Epithelial cell of proximal tubule (primary cell): ENCODE measurements at places on chromosomes 1 and 21. TPM values are rescaled to one million over a fixed set of nuclear protein-coding genes. Genes with fewer than 3 reads are reported as not detected.
A peak's percentile ranks its signal among the peaks of the same experiment; 100 is the strongest.

SGIP1 gene
- total RNA-seq, result 6.9 and 8.3 TPM in 2 replicates

ACOT11 gene
- total RNA-seq, result 0.86 and 1.3 TPM in 2 replicates

SPRR3 gene
- not detected in 2 replicates for total RNA-seq

MCOLN3 gene
- 3.1 and 3.7 TPM in 2 replicates for total RNA-seq

ANKRD65 gene
- total RNA-seq, result 2.7 and 4.0 TPM in 2 replicates

- no peak for DNase-seq
Measured at GRCh38 chr1:202237052-202237451, 43.5 kb downstream of the LGR6 start.

DNA sequence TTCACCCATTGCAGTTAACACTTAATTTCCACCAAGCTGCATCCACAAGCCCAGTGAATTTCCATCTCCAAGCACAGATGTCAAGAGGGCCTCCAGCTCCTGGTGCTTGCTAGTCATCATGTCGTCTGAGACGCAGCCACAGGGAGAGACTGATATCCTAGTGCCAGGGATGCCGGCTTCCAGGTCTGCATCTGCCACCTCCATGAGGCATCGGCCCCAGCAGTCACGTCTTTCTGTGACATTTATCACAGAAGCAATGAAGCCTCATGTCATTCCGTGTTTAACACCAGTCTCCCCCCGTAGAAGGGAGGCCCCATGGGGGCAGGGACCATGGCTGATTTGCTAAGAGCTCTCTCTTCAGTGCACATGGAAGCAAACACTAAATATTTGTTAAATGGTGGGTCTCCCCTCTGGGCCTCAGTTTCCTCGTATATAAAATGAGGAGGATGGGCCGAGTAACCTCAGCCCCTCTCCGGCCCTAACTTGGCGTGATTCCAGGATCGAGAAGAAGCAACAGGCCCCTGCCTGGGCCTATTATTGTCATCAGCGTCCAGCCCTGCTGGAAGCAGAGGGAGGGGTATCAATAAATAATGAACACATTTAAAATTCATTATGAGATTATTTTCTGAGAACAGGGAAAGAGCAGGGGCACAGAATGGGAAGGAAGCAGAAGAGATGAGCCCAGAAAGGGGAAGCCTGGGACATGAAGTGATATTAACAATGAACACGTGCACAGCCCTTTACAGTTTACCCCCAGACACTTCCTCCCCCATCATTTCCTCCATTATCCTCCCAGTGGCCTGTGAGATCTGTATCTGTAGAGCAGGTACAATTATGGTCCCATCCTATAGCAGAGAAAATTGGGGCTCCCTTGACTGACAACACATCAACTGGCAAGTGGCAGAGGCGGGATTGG, 837 bp upstream of the C1QB start:
- no peak for DNase-seq

DNA sequence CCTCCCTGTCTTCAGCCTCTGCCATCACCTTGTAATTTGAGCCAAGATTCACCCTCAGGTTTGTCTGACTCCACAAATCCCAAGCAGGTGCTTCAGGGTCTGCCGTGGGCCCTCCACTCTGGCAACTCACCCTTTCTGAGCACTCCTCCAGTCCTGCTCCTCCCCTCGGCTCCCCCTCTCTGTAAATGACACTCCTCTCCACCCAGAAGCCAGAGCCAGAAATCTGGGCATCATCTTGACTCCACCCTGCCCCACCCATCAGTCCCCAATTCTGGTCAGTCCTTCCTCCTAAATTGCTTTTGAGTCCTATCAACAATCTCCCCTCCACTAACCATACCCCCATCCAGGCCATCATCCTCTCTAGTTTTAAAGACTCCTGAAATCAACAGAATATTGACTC, 40.5 kb downstream of the RCSD1 start:
- DNase-seq, result no peak

- no peak for DNase-seq
Measured at GRCh38 chr1:93042187-93043056, 36.7 kb upstream of the MTF2 start.

DNA sequence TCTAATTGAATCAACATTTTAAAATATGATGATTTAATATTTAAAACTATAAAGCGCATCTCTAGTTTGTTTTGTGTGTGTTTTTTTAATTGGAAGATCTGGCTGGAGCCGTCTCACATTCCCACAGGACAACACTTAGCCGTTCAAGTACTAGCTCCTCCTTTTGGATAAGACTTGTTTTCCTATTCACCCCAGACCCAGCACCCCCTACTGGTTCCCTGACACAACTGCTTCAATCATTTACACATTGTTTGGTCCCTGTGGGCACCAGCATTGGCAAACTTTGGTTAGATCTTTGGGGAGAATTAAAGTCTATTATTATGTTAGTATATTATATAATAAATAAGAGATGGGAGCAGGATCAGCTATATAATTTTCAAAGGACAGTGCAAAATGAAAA, 34.5 kb downstream of the TYW3 start:
- no peak for DNase-seq

DNA sequence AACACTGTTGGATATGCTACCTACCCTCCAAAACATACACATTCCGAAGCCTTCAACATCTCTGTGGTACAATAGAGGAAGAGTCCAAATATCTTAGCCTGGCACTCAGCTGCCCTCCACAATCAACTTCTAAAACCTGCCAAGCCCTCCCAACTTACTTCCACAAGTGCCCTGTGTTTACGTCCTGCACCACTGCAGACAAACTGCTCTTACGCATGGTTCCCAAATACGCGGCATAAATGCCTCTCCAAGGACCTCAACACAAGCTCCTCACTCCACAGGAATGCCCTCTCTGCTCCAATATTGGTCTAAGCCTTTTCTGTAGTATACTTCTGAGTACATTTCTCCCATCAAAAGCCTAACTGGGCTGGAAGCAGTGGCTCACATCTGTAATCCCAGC, 6.8 kb downstream of the AK2 start:
- no peak for DNase-seq

DNA sequence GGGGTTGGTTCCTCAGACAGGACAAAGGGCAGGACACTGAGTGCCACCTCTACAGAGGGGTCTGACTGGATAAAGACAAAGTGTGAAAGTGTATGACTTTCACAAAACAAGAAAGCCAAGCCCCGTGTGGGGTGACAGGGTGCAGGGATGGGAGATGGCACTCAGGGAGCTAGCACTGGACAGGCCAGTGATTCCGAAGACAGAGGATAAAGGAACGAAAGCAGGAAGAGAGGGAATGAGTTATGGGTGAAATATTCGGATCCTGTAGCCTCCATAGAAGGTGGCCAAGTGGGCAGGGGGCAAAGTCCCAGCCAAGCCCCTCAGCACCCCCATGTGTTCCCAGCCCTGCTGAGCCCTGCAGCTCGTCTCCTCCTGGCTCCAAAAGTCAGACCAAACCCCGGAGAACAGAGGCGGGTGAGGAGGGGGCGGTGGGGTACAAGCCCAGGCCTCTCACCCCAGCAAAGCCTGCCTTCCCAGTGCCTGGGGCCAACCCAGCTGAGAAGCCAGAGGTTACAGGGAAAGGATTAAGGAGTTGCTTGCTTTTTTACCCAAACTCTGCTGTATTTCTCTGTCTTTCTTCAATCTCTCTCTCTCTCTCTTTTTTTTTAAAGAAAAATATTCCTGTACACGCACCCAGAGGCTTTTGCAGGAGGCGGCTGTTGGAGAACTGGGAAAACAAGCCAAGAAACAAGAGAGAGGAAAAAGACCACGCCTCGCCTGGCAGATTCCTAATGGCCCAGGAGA, 14.0 kb upstream of the WASF2 start:
- DNase-seq, result no peak

DNA sequence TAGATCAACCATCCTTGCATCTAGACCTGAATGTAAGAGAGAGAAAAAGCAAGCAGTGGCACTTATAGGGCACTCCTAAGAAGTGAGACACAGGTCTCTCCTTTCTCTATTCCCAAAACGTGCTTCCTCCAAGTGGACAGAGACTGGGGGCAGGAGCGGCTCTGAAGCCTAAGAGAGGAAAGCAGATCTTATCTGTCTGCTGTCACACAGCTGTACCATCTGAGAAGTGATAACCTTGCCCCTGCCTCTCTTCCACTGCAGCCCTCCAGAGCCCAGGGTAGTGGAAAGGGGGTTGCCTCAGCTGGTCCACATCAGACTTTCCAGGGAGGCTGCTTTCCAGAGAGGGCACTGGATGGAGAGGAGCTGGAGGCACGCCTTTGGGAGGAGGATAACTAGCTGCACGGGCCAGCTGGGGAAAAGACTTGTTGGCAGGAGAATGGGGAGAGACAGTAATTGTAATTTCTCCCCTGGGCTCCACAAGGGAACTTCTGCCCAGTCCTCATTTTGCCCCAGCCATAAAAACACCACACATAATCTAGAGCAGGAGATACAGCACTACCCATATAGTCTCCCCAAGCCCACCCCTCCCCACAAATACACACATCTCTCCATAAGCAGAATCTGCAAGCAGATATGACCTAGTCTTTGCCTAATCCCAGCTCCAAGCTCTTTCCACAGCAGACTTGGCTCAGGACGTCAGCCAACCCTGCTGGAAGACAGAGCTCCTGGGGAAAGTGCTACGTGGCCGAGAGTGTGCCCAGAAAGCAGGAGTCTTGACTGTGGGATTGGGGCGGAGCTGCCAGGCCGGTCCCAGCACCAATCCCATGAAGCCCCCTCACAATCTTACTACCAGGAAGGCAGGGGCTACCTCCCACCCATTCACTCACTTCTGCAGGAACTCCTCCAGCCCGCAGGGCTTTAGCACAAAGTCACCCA, 31.2 kb downstream of the PIK3C2B start:
- DNase-seq, result no peak

- no peak for DNase-seq
Measured at GRCh38 chr1:32321712-32322291, 14.2 kb downstream of the MARCKSL1 start.

DNA sequence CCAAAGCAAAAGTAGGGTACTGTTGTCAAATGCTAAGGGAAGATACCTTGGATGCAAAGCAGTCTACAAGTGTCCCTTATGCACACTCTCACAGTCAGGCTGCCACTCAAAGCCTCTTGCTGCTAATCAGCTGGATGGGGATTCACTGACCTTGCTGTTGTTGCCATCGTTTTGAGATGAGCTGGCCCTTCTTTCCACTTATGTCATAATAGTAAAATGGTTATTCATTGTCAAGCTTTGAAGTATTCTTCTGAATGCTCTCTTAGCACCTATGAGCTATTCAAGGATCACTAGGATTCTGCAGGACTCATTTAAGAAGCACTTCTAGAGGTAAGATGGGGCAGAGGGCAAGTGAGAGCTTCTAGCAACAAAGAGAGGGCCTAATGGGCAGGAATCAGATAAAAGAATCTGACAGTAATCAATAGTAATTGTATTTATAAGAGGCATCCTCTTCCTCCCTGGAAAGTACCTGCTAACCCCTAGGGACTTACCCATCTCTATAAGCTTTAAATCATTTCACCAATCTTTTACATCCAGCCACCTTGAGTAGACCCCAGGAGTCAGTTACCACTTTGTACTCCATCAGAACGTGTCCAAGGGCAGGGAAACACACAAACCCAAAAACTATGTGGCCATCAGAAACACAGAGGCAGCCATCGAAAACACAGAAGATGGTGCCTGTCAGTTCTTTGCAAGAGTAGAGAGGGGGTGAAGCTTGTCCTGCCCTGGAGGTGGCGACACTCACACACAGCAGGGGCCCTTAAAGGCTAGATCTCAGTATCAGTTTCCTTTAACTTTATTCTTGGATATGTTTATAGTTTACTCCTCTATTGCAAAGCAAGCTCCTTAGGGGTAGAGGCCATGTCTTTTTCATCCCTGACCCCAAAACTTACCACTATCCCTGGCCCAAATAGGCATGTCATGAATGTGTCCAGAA, 103.7 kb upstream of the NFIA start:
- DNase-seq, result no peak

- DNase-seq, result peak; percentile 93
Measured at GRCh38 chr1:207007352-207008033, 25.1 kb downstream of the C1orf116 start.

- no peak for DNase-seq
Measured at GRCh38 chr1:232501854-232502253, 128.1 kb downstream of the SIPA1L2 start.

- no peak for DNase-seq
Measured at GRCh38 chr1:208270651-208271141, 26.5 kb upstream of the PLXNA2 start.

DNA sequence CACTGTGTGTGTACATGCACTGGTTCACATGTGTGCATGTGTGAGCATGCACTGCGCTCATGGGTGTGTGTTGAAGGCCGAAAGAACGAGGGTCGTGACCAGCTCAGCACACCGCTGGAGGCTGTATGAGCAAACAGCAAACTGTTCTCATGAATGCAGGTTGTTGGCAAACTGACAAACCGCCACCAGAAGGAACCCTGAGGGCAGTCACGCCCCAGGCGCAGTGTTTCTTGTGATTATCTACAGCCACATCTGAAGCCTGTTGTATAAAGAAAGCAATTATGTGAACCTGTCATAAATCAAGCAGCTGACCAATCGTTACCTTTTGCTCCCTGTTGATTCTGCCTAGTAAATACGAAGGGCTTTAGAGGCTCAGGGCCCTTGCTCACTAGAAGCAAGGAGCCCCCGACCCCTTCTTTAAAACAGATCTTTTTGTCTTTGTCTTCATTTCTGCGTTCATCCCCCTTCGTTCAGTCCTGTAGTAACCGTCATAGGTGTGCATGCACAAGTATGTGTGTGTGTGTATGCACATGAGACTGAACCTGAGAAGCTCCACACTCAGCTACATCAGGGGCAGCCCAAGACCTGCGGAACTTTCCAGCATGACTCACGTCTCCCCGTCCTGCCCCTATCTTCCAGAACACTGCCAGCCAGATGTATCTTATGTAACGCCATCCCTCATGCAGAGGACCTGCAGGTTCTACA, 16.8 kb upstream of the RIPK4 start:
- DNase-seq, result no peak

- no peak for DNase-seq
Measured at GRCh38 chr1:3852711-3853485, 4.1 kb downstream of the CEP104 start.

- DNase-seq, result no peak
Measured at GRCh38 chr1:3940754-3941345, 40.8 kb upstream of the C1orf174 start.

DNA sequence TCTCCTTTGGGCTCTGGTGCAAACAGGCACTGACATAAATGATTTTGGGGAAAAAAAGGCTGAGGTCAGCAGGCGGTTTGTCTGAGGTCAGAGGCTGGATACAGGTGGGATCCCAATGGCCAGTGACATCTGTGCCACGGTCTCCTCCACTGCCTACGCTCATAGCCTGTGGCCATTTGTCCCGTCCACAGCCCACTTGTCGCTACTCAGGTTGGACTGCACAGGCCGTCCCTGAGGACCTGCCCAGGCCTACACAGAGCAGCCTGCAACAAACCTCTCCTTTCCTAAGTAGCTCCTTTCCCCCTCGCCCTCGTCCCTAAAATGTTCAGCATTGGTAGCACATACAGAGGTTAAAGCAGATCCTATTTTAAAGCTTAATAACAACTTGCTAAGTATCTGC, 150.7 kb downstream of the ZBTB18 start:
- no peak for DNase-seq

- DNase-seq, result no peak
Measured at GRCh38 chr1:11507309-11507708, 28.4 kb downstream of the DISP3 start.
